ENCODE measurements at places on chromosomes 5 and 9.

DNA sequence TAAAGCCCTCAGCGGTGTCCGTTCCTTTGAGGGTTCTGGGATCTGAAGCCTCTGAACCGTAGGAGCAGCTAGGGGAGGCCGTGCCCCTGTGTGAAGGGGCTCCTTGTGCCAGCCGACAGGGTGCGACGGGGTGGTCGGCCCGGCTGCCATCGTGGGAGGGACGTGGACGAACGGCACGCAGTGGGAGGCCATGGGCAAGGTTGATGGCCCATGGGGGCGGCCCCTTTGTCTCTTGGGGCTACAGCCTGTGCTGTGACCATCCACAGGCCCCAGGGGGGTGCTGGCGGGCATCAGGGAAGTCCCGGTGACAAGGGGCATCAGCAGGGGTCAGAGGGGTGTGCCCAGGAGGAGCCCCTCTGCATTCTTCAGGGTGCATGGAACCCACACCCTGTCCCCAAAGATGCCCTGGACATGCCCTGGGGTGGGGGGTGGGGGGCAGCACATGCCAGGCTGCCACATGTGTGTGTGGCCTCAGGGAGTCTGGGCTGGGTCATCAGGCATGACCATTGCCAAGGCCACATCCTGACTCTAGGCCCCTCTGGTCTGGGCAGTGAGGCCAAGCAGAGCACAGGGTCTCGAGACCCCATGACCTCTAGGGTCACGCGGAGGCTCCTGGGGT lies 49.6 kb upstream of the CACNA1B start:
- DNase-seq = no peak

DNA sequence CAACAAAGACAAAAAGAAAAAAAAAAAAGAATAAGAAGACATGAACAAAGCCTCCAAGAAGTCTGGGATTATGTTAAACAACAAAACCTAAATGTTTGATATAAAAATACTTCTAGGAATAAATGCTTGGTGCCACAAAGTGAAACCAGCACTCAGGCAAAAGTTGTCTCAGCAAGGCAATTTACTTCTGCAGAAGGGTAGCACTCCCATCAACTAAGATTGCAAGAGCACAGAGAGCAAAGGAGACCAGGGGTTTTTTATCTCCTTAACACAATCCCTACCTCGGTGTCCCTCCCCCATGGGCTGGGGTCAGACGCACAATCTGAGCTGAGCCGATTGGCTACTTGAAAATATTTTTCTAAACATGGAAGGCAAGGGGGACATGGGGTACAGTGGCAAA lies 381.3 kb upstream of the SLC24A2 start:
- no peak for DNase-seq

GRCh38 chr9:12773562-12773961 lies 1.3 kb upstream of the LURAP1L start:
- no peak for DNase-seq

DNA sequence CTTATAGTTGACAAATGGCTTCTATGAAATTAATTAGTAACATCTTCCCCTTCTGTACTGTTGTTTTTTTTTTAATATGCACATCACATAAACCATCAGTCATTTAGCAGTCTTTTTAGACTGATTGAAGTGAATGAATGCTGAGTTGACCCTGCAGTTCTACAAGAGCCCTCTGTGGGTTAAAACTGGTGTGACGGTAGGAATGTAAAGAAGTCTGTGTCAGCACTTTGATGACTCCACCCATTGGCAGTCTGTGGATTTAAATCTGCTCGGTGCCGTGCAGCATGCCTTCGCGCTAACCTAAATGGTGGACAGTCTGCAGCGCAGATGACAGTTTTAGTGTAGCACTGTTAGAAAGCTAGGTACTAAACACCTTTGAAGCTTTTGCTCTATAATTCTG lies 3.1 kb downstream of the GTF3C4 start:
- DNase-seq = no peak

DNA sequence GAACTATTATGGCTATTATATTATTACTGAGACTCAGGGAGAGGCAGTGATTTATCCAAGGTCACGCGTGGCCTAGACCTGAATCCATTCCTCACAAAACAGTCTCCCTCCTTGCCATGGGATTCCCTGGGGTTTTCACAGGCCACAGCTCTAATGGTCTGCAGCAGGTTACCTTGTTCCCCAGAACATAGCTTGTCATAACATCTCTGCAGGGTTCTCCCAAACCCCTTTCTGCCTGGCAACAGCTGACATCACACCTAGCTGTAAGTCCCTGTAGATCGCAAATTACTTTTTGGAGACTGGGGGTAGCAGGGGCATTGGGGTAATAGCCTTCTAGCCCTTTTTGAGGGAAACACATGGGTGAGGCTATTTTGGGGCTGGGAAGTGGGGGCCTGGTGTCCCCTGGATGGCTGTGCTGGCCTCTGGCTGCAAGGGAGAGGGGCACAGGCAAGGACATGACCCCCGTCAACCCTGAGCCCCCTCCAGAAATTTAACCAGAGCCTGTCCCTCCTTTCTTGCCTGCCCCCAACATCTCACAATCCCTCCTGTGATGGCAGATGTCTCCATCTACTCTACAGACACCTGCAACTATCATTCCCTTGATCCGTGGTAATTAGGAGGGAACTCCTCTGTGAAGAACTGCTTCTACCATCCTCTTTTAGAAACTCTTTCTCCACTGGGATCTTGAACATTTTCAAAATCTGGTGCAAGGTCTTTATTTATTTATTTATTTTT lies 1.3 kb downstream of the CD74 start:
- DNase-seq = peak; percentile 43

DNA sequence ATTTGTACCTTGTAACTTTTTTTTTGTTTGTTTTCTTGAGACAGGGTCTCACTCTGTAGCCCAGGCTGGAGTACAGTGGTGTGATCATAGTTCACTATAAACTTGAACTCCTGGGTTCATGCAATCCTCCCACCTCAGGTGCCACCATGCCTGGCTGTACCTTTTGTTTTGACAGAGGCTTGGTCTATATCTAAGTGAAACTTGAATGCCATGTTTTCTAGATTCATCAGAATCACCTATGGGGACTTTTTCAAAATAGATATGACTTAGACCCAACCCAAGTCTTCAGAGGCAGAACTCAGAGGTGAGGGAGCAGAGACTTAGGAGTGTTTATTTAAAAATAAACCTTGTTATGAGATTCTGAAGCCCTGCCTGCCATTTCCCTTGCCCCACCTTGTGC lies 128.4 kb downstream of the PTTG1 start:
- no peak for DNase-seq

DNA sequence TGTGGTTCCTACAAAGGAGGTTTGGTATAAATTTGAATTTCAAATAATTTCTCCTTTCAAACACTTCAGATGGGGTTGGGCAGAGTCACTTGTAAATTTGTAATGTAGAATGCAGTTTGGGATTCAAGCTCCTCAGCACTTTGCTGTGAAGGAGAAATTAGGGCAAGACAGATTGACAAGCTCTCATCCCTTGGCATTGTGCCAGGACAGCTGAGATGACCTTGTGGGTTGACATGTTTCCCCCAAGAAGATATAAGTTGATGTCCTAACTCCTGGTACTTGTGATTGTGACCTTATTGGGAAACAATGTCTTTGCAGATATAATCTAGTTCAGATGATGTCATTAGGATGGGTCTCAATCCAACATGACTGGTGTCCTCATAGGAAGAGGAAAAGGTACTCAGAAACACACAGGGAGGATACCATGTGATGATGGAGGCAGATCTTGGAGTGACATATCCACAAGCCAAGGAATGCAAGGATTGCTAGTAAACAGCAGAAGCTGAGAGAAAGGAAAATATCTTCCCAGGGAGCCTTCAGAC lies 408.3 kb downstream of the MED10 start:
- no peak for DNase-seq

DNA sequence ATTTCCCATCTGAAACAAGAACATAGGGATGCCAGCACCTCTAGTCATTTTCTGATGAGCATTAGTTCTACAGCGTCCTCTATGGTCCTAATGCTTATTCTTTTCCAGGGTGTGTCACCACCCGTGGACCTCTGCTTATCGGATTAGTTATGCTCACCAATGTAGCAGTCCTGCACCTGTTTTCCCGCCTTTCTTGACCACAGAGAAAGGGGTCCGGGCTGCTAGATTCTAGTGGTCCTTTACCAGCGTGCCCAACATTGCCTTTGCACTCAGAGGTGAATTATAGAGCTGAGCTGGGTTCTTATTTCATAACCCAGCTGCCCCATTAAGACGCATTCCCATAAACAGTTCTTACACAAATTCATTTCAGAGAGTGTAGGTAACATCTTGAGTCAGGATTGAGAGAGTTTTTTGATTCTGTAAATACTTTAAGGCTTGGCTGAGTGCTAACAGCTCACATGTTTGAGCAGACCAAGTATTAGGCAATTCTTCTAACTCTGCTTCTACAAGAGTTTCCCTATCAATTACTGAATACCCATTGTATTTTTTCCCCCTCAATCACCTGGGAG lies 2205.1 kb upstream of the C9orf72 start:
- no peak for DNase-seq

- DNase-seq = no peak
Observed at GRCh38 chr9:122961139-122961538, 20.3 kb downstream of the RABGAP1 start.

DNA sequence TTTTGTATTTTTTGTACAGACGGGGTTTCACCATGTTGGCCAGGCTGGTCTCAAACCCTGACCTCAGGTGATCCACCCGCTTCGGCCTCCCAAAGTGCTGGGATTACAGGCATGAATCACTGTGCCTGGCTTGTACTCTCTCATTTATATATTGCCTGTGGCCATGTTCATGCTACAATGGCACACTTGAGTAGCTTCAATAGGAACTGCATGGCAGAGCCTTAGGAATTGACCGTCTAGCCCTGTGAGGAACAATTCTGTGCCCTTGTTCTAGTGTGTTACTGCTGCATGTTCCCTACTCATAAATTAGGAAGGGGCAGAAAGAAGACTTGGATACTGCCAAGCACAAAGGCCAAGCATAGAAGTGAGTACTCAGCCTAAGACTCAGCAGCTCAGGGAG lies 104.2 kb downstream of the LIFR start:
- no peak for DNase-seq

DNA sequence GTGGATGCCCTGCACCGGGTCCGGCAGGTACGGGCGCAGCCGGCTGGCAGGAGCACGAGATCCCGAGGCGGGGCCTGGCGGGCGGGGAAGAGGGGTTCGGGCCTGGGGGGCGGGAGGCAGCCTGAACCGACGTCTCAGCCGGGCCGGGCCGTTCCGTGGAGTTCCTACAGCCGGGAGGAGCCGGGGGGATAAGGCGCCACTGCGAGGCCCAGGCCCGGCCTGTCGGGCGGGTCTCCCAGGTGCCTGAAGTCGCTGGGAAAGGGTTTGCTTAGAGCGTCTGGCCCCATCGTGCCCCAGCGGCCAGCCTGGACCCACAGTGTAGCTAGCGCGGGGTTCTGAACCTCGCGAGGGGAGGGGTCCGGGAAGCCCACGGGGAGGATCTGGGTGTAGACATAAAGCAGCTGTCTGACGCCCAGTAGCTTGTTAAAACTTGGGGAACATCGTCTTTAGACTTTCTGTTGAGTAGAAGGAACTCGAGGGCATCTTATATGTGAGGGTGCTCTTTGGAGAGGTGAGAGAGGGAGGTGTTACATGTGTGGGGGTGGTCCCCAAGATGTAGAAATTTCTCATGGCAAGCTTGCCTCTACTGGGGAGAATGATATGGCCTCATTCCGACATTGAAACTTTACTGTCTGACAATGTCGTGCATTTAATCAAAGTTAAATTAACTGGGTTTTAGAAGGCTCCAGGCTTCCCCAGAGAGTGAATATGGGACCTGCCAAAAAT lies 524 bp downstream of the FUBP3 start:
- DNase-seq = no peak

DNA sequence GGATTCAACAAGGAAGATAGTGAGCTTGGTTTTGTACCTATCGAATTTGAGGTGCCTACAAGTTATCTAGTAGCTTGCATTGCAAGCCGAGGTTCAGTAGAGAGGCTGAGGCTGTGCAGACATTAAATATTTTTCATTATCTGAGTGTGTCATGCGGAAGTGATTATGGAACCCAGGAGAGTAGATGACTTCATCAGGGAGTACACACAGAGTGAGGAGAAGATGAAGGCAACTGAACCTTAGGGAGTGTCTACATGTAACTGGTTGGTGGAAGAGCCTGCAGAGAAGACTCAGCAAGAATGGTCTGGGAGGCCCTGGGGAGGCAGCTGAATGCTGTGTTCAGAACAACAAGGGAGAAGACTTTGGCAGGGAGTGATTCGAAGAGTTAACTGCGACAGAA lies 393.9 kb downstream of the ARHGEF28 start:
- DNase-seq = no peak

DNA sequence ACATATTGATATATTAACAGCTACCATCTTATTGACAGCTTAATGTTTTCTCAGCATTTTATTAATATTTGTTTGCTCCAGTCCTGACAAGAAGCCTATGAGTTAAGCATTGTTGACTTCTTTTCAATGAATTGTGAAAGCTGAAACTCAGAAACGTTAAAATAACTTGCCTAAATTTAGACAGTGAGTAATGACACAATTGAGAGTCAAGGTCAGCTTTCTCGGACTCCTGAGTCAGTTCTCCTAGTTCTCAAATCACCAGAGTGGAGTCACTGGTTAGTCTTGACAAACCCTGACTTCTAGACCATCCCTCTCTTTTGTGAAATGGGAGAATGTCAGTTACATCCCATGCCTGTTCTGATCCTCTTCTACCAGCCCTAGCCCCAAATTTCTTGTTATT lies 222.7 kb upstream of the ACO1 start:
- no peak for DNase-seq

GRCh38 chr5:33675958-33676464 lies 215.8 kb downstream of the ADAMTS12 start:
- DNase-seq = peak; percentile 36

DNA sequence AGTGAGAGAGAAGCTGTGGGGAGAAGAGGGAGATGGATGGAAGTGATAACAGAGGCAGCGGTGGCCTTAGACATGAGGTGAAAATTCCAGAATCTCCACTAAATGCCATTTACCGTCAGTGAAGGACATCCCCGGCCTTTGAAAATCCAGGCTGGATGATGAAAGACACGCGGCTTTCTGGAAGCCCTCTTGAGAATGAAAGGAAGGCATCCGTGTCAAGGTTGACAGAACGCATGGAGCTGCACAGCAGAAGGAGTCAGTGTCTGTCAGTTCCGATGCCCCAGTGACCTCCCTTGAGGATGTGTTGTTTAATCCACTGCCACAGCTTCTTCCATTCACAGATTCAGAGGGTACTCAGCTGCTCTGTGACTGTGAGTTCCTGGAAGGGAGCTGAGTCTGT lies 114.9 kb downstream of the ICE1 start:
- DNase-seq = no peak

- DNase-seq = no peak
Observed at GRCh38 chr9:107890921-107891465, 401.4 kb upstream of the KLF4 start.

- DNase-seq = no peak
Observed at GRCh38 chr9:1031951-1032601, 18.1 kb upstream of the DMRT2 start.

GRCh38 chr5:85814596-85814995 lies 803.1 kb upstream of the COX7C start:
- no peak for DNase-seq

DNA sequence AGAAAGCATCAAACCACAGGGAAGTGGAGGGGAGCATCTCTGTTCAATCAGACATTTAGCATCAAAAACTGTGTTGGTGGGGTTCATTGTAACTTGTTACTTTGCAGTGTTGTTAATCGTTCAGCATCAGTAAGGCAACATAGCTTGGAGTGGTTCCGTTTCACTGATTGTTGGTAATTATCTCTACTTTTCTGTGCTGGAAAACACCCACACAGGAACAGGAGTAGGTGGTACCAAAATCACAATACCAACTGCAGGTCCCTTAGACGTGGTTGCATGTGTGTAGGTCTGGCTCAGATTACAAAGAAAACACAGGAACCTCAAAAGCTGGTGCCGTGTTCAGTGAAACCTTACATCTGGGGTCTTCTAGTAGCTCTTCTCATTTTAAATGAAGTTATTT lies 146.8 kb downstream of the RNF180 start:
- DNase-seq = no peak

- DNase-seq = no peak
Observed at GRCh38 chr5:160390787-160391696, 8.8 kb downstream of the FAM200C start.
